T-cell (primary cell): ENCODE measurements at places on chromosomes 11 and 22. TPM values are rescaled to one million over a fixed set of nuclear protein-coding genes. Genes with fewer than 3 reads are reported as not detected.

The HBG2 gene
- 13.4 TPM for total RNA-seq

GRCh38 chr11:1884303-1884700 lies 7.4 kb downstream of the PRR33 start:
- H3K27me3 ChIP-seq: no peaks in the 10 kb centered on the region
- no peak overlapping the region for H3K27ac ChIP-seq
- peaks cover 21% of the 10 kb centered on the region for H3K36me3 ChIP-seq
- no peak overlapping the region for H3K4me3 ChIP-seq
- peaks cover 19% of the 10 kb centered on the region for H3K4me1 ChIP-seq
- DNase-seq: no peak

DNA sequence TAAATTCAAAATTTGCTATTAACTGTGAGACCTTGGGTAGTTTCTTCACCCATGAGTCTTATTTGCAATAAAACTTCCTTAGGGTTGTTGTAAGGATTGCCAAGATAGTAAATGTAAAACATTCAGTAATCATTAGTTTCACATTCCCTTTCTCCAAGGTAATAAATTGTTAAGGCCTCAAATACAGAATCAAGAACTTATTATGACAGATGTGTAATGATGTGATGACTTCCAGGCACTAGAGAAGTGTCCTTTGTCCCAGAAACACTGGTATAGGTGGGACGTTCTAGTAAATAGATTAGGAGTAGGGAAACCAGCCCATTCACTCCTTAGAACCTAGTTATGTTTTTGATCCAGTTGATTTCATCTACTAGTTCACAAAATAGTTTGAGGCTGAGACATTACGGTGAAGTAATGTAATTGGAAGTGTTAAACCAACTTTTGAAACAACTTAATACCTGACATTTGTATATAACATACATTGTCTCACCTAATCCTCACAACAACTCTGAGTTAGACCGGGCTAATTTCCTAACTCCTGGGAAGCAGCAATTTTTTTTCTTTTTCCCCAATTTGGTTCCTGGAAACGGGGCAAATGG lies 25.5 kb downstream of the CTNND1 start:
- DNase-seq: no peak
- peaks cover 12% of the 10 kb centered on the region for H3K4me1 ChIP-seq
- no peak overlapping the region for H3K4me3 ChIP-seq
- H3K27me3 ChIP-seq: no peaks in the 10 kb centered on the region
- no peaks in the 10 kb centered on the region for H3K36me3 ChIP-seq

DNA sequence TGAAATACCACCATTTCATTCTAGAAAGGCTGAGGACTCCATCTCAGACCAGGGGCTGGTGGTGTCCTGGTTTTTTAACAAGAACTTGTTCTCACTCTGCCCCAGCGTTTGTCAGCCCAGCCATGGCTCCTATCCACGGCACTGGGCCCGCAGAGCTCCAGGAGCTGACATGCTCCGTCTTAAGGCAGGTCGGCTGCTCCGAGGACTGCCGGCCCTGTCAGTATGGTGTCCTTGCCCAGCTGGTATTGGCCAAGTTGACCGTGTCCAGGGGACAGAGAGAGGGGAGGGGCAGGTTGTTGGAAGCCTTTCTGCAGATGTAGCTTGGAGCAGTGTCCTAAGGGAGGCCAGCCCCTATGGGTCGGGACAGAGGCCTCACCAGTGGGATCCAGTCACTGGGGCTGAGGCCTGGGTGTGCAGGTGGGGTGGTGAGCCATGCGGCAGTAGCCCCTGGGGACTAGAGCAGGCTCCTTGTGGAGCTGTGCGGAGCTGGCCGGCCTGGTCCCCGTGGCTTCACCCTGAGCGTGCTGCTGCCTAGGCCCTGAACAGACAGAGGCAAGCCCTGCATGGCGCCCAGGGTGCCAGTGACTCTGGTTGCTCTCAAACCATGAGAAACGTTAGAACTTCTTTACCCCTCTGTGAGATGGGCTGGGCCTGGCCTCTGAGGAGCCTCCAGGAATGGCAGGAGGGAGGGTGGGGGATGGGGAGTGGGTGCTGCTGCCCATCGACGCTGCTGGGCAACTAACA lies 39.9 kb upstream of the KCNQ1OT1 start:
- no peak for DNase-seq
- no peaks in the 10 kb centered on the region for H3K27me3 ChIP-seq
- H3K27ac ChIP-seq: no peak overlapping the region
- H3K4me1 ChIP-seq: no peaks in the 10 kb centered on the region
- H3K4me3 ChIP-seq: no peak overlapping the region
- no peaks in the 10 kb centered on the region for H3K36me3 ChIP-seq

- H3K27me3 ChIP-seq: no peaks in the 10 kb centered on the region
- H3K27ac ChIP-seq: no peak overlapping the region
- no peak for DNase-seq
- H3K36me3 ChIP-seq: no peaks in the 10 kb centered on the region
- H3K4me1 ChIP-seq: no peaks in the 10 kb centered on the region
These were observed 253.1 kb downstream of the TTC28 start for GRCh38 chr22:28426346-28427132.

The TRIM22 gene
- total RNA-seq: 320 TPM

DNA sequence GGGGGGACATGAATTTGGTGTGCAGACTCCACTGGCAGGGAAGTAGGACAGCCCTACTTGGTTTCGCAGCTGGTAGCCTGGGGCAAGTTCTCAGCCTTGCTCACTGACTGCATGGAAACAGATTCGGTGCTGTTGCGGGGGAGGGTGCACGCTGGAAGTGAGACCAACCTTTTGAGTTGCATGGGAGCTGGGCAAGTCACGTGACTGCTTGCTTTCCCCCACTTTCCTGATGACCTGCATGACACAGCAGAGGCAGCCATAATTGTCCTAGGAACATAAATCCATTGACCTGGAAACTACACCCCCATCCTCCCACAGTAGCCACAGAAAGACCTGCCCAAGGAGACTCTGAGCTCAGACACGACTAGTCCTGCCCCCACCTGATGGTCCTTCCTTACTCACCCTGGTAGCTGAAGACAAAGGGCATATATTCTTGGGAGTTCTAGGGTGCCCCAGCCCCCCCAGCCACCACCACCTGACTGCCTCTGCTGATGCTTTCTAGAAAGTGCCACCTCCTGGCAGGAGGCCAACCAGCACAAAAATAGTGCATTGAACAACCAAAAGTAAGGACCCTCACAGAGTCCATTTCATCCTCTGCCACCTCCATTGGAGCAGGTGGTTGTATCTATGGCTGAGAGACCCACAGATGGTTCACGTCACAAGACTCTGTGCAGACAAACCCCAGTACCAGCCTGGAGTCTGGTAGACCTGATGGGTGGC lies 4.1 kb upstream of the HBG2 start:
- H3K4me3 ChIP-seq: no peak overlapping the region
- no peak overlapping the region for H3K27ac ChIP-seq
- no peaks in the 10 kb centered on the region for H3K4me1 ChIP-seq
- peaks cover 8% of the 10 kb centered on the region for H3K27me3 ChIP-seq
- no peaks in the 10 kb centered on the region for H3K36me3 ChIP-seq

The NDUFV1 gene
- total RNA-seq: 199 TPM

- no peak overlapping the region for H3K27ac ChIP-seq
- H3K4me1 ChIP-seq: no peaks in the 10 kb centered on the region
These were observed 20.5 kb downstream of the KCNJ5 start for GRCh38 chr11:128911701-128912100.

DNA sequence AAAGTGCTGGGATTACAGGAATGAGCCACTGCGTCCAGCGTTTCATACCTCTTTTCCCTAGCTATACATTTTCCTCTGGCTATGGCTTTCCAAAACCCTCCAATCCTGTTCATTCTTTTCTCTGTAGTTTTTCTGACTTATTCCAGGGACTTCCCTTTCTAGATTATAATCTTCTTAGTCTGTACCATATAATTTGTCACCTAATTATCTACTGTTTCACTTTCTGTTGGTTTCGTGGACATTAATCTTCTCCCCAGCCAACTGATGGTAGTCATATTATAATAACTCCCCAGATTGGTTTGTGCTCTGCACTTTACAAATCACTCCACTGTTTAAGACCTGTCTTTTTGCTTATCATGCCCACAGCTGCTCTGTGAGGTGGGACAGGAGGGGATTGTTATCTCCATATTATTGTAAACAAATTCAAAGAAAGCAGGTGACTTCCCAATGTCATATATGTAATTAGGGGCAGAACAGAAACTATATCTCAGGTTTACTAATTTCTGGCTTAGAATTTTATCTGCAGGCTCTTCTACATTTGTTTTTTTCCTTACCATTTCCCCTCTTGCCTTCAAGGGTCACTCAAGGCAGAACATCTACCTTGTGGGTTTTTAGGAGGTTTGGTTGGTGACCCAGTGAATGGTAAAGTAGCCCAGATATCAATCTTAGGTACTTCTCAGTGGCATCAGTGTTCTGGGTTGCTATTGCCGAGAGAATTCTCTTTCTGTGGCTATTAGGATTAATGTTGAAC lies 23.9 kb downstream of the STIM1 start:
- no peaks in the 10 kb centered on the region for H3K27me3 ChIP-seq
- no peak overlapping the region for H3K4me3 ChIP-seq
- H3K4me1 ChIP-seq: peaks cover 25% of the 10 kb centered on the region
- H3K27ac ChIP-seq: peak overlapping the region; percentile 48
- no peak for DNase-seq

DNA sequence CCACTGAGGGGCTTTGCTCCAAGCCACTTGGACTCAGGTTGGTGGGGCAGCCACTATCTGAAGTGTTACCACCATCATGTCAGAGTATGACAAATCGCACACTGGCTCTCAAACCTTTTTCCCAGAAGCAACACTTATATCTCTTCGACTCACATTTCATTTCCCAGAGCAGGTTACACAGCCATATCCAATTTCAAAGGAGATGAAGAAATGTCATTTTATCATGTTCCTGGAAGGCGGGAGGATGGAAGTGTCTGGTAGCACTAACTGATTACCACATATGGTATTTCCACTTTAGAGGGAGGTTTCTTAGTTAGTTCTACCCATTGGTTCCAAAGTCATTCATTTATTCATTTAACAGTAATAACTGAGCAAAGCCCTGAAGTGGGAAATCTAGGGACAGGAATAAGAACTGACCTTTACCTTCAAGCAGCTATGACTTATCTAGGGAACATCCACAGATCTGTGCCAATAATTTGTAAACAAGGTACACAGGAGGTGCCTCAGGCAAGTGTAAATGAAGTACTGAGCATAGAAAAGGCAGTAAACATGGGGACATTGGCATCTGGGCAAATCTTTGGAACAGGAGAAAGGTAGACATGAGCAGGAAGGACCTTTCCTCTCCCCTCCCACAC lies 54.9 kb upstream of the LRRC55 start:
- no peaks in the 10 kb centered on the region for H3K4me1 ChIP-seq
- DNase-seq: no peak
- no peaks in the 10 kb centered on the region for H3K27me3 ChIP-seq

DNA sequence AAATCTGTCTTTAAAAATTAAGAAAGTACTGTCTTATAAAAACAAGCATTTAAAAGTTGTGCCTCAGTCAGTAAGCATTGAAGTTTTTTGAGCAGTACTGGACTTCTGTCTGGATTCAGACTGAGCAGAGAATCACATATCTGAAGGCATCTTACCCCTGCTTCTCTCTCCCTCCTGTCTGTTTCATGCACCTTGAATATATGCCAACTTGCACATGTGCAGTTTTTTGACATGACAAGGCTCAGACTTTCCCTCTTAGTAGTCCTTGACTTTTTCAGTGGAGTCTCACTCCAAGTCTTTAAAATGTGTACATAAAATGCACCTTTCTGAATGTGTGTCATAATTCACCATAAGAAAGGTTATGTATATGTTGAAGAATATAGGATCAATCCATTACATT lies 19.8 kb downstream of the SPECC1L start:
- no peak overlapping the region for H3K4me3 ChIP-seq
- DNase-seq: no peak
- peaks cover 7% of the 10 kb centered on the region for H3K4me1 ChIP-seq
- H3K27me3 ChIP-seq: no peaks in the 10 kb centered on the region
- H3K27ac ChIP-seq: no peak overlapping the region

- peak within 1 kb of the TSS; percentile 68 for H3K4me3 ChIP-seq
- no peak within 1 kb of the TSS for H3K27ac ChIP-seq
These were observed at the start of gene CLTCL1 for GRCh38 chr22:19291580-19292457. CLTCL1 (minus strand) TSS chr22:19291719; CDS start chr22:19291641, 78 bp downstream.

The FREY1 gene
- total RNA-seq: 2.6 TPM

DNA sequence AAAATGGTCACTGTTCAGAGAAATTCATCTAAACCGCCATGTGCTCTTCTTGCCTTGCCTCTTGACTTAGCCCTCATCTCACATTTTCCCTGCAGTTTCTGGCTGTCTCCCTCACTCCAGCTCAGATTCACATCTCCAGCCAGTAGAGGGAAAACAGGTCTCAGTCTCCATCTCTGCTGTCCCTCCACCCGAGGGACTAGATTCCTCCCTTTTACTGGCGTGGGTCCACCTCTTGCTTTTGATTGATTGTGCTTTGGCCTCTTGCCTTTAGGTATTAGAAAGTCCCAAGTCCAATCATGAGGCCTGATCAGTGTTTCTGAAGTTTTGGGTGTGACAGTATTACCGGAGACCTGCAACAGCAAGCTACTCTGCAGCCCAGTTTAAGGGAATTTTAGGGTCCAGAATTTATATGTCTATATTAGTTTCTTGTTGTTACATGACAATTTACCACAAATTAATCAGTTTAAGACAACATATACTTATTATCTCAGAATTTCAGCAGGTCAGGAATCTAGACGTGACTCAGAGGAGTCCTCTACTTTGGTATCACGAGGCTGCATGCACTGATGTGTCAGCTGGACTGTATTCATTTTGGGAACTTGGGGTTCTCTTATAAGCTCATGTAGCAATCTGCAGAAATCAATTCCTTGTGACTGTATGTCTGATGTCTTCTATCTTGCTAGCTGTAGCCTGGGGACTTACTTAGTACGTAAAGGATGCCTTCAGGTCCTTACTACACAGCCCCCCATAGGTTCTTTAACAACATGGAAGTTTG lies 805.2 kb upstream of the CCDC90B start:
- H3K36me3 ChIP-seq: no peaks in the 10 kb centered on the region
- H3K4me1 ChIP-seq: no peaks in the 10 kb centered on the region
- DNase-seq: no peak
- no peak overlapping the region for H3K4me3 ChIP-seq

The RASGRP2 gene
- 574 TPM for total RNA-seq

- DNase-seq: no peak
- peaks cover 12% of the 10 kb centered on the region for H3K4me1 ChIP-seq
- no peaks in the 10 kb centered on the region for H3K27me3 ChIP-seq
- H3K27ac ChIP-seq: peak overlapping the region; percentile 76
- H3K4me3 ChIP-seq: no peak overlapping the region
- no peaks in the 10 kb centered on the region for H3K36me3 ChIP-seq
These were observed 41.6 kb downstream of the WEE1 start for GRCh38 chr11:9615031-9615451.

The TRMT112 gene
- total RNA-seq: 104 TPM

DNA sequence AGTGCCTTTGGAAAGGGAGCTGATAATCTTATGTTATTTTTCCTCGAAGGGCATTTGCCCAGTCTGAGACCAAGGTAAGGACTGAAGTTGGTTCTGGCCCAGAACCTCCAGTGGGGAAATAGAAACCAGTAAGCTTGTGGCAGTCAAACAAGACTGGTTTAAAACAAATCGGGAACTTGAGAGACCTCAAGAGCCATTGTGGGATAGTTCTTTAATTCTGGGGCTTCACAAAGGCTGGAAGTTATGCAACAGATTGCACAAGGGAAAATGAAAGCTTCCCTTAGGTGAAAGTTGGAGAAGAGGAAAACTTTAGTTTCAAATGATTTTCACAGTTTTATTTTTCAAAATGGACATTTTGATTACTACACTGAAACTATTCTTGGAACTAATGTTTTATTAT lies 33.5 kb upstream of the RAB38 start:
- no peaks in the 10 kb centered on the region for H3K36me3 ChIP-seq
- H3K27me3 ChIP-seq: no peaks in the 10 kb centered on the region
- H3K4me1 ChIP-seq: no peaks in the 10 kb centered on the region
- DNase-seq: no peak

- no peak overlapping the region for H3K27ac ChIP-seq
- H3K27me3 ChIP-seq: no peaks in the 10 kb centered on the region
- H3K4me3 ChIP-seq: no peak overlapping the region
These were observed 87.5 kb downstream of the C11orf58 start for GRCh38 chr11:16825968-16826367.
